ENCODE measurements at places on chromosomes 12 and 14. TPM values are rescaled to one million over a fixed set of nuclear protein-coding genes. Genes with fewer than 3 reads are reported as not detected.

DNA sequence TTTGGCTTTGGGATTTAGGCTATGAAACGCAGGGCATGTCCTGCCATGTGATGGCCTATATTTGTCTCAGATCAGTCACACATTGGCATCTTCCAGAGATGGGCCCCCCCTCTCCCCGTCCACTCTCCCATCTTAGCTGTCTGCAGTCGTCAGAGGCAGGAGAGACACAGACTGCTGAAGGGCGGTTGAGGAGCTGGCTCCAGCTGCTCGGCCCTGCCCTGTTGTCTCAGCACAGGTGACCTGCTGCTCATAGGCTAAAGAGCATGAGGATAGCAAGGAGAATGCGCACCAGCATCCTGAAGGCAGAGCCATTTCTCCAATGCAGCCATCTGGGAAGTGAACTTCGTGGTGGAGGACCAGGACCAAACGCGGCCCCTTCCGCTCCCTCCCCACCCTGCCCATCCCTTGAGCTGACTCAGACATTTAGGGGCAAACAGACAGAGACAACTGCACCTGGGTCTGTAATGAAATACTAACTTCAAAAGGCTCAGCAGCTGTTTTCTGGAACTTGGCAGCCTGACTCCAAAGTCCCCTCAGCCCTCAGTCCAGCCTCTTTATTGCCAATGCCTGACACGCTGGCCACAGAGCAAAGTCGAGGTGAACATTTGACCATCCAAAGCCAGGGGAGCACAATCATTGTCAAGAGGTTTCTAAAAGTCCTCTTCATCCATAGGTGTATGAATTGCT is 22.3 kb downstream of the FZD10 start:
- DNase-seq = no peak

DNA sequence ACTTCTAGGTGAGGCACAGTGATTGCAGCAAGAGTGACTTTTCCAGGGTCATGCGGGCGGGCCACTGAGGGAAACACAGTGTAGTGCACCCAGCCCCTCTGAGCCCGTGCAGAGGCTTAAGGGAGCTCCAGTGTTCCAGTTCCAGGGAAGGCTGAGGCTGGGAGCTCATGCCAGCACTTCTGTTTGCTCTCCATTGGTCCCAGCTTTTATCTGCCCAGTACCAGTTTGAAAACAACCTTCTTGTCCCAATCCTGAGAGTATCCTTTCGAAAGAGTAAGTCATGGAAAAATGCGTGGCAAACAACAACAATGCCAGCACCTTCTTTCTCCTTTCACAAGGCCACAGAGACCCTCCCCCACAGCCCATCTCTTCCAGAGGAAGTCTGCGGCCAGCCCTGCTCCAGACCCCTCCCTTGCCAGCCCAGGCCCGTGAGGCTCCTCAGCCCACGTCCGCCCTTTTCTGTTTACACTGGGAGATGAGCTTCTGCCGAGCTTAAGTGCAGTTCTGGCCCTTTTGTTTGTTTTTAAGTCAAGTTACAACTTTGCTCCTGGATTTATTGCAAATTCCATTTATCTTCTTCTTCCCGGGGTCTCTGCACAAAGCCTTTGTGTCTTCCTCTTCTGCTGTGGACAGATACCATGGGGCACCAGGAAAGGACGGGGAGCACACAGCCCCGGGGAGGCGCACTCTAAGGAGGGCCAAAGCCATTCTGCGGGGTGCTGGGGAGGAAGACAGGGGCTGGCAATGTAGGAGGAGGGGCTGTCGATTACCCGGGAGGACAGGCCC is 185.6 kb downstream of the ZFP36L1 start:
- DNase-seq = no peak

Gene OVCH1
- 0.31 TPM for total RNA-seq

GRCh38 chr14:80110721-80111120 is 100.6 kb downstream of the DIO2 start:
- DNase-seq = no peak

- no peak for DNase-seq
These were observed 121.2 kb downstream of the SLC6A15 start for GRCh38 chr12:84791444-84791843.

DNA sequence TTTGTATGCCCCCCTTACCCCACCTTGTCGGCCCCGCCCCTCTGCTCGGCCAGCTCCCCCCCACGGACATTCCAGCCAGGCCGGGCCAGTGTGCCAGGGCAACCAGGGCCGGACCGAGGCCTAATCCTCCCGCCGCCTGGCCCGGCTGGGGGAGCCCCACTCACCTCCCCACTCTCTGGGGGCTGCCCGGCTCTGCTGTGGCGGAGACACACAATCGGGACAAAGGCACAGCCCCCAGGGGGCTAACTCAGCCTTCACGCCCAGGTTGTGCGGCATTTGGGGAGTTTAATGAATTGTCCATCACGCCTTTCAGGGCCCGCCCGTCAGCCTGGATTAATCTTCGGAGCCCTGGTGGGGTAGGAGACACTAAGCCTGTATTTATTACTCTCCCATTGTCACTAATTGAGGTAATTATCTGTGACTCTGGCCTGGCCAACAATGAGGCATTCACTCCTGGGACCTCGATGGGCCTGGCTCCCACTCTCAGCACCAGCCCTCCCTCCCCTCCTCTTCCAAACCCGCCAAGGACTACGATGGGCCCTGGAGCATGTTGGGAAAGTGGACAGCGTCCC is 8.7 kb downstream of the WNT1 start:
- no peak for DNase-seq

- no peak for DNase-seq
These were observed 42.2 kb downstream of the SLC17A8 start for GRCh38 chr12:100399095-100399494.

- peak; percentile 87 for DNase-seq
These were observed 3.2 kb upstream of the SYNE3 start for GRCh38 chr14:95519699-95520098.

DNA sequence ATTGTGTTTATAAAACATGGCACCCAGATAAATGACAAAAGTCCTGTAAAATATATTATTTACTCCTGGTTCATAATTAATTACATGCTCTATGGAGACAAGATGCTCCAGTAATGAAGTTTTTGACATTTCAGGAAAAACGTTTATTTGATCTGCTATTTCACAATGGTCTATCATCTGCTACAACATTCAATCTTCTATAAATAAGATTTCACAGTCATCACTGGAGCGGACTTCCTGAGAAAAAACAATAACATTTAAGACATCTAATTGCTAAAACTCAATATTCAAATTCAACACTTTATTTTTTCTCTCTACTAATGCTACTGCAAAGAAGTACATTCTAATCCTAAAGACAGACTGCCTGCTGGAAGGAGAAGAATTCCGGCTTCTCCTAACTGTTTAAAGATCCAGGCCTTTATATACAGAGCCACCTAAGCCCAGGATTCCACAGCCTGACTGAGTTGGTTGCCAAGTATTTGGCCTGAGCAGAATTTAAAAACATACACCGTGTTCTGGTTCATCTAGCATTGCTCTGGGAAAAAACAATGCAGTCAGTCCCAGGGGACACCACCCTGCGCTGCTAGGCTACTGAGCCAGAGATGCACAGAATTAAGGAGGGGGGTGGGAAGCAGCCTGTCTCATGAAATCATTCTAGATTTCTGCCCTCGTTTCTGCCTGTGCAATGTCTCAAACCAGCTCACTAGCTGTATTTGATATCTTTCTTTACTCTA is 58.0 kb downstream of the TMTC1 start:
- peak; percentile 69 for DNase-seq

Gene KLRC2
- total RNA-seq = not detected

Gene VDR
- total RNA-seq = 3.1 TPM

DNA sequence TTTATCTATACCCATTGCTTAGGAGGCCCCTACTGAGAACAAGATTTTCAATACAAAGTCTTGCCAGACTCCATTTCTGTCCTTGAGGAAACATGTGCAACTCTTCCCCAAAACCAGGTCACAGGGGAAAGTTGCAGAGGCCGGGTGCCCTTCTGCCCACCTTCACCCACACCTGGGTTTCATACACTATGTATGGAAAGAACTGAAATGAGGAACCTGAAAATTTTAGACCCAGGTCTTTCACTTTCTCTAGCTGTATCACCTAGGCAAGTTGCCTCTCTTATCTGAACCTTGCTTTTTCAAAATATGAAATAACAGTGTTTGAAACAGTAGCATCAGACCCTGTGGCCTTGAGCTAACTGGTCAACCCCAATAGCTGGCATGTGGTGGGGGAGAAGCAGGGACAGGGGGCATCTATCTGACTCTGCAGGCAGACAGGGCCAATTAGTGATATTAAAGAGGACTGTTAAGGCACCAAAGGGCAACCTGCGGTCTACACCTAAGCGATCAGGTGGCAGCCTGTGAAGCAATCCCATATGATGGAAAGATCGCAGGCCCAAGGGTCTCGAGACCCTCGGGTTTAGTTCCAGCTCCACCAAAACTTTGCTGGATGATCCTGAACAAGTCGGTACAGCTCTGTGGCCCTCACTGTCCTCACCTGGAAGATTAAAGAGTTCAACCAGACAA is 346.5 kb downstream of the BCL11B start:
- no peak for DNase-seq

All from left cardiac atrium (tissue), 4 donors.